Ureter (tissue), 1 donor: ENCODE measurements at places on chromosomes 11 and 22. TPM values are rescaled to one million over a fixed set of nuclear protein-coding genes. Genes with fewer than 3 reads are reported as not detected.

The OR4D6 gene
- not detected for total RNA-seq

The GRM5 gene
- not detected for total RNA-seq

The C11orf21 gene
- total RNA-seq, result 2.3 TPM

The PEX16 gene
- 29.1 TPM for total RNA-seq

The ANKK1 gene
- total RNA-seq, result 1.4 TPM

The DGCR6L gene
- total RNA-seq, result 31.4 TPM

The C11orf16 gene
- total RNA-seq, result not detected

The NCAPD3 gene
- total RNA-seq, result 20.4 TPM

The HSPB2 gene
- total RNA-seq, result 0.83 TPM

The MYO7A gene
- 5.8 TPM for total RNA-seq

The BDNF gene
- total RNA-seq, result 6.0 TPM

The IL10RA gene
- total RNA-seq, result 22.4 TPM

The SCARF2 gene
- 11.0 TPM for total RNA-seq

- no peak for DNase-seq
These were observed 115.9 kb upstream of the CRYBB3 start for GRCh38 chr22:25083807-25084200.

GRCh38 chr11:65571940-65572339 lies 398 bp upstream of the FAM89B start:
- DNase-seq, result no peak

GRCh38 chr11:59918987-59919589 lies 19.1 kb upstream of the OOSP1 start:
- no peak for DNase-seq

- no peak for DNase-seq
These were observed 5.4 kb downstream of the FJX1 start for GRCh38 chr11:35623621-35624168.

DNA sequence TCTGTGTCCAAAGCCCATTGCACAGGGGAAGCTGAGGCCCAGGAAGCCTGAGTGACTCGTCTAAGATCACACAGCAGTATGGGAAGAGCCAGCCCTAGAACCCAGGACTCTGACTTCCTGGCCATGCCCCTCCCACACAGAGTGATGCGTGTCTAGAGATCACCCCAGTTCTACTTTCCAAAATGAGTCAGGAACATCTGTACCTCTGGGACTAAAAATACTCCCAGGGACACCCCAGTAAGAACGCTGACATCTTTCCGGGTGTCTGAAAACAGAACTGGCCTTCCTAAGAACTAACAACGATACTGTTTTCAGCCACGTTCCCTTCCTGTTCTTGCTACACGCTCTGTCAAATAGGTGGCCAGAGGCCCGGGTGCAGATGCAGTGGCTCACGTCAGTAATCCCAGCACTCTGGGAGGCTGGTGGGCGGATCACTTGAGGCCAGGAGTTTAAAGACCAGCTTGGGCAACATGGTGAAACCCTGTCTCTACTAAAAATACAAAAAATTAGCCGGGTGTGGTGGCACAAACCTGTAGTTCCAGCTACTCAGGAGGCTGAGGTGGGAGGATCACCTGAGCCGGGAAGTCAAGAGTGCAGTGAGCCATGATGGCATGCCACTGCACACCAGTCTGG lies 21.7 kb upstream of the PDGFB start:
- DNase-seq, result no peak

DNA sequence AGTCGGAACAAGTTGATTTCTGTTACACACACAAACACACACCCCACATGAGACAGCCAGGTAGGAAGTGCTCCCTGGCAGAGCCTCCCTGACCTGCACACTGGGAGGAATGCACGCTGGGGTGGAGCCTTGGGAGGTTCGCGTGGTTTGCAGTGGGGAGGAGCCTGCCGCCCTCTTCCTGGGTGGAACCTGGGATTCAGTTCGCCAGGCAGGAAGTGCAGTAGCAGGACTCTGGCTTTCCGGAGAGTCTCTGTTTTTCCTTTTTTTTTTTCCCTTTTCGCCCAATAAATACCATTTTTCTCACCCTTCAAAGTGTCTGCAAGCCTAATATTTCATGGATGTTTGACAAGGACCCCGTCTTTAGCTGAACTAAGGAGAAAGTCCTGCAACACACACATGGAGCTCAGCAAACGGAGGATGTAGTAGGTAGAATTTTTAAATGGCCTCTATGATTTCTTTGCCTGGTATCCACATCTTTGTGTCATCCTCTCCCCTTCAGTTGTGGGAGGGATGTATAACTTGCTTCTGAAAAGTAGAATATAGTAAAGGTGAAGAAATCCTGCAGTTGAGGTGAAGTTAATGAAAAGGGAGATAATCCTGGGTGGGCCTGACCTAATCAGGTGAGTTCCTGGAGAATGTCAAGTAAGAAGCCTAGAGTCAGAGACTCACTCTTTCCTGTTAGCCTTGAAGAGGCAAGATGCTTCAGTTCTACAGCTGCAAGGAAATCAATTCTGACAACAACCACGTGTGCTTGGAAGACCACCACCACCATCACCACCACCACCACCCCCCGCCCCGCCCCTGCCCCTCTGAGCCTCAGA lies 72.9 kb downstream of the PIWIL4 start:
- DNase-seq, result peak; percentile 53

GRCh38 chr22:39220890-39221850 lies 23.6 kb downstream of the PDGFB start:
- DNase-seq, result no peak

DNA sequence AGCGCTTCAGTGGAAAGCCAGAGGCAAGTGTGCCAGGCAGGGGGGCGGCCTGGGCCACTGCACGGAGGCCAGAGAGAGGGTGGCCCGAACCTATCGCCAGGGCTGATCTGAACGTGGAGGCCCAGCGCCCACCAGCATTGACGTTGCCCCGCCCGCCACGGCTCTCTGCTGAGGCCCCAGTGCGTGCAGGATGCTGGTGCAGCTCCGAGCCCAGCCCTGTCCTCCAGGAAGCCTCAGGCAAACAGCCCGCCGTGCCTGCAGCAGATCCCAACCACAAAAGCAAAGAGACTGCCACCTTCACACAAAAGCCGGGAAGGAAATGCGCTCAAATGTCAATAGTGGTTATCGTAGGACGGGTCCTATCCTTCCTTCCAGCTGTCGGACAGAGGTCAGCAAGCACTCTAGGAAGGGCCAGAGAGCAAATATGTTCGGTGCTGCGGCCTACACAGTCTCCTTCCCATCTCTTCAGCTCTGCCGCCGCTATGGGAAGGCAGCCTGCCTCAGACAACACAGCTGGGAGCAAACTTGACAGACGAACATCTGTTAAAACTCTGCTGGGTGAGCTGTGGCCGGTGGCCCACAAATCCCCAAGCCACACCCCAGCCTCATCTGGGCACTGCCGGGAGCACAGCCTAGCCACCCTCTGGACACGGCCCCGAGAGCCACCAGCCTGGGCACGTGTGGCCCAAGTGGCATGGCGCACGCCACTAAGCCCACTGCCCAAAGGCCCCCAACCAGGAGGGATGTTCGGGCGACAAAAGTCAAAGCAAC lies 146.2 kb downstream of the CRYBB2 start:
- DNase-seq, result no peak
